ENCODE measurements at places on chromosomes 4 and X.

DNA sequence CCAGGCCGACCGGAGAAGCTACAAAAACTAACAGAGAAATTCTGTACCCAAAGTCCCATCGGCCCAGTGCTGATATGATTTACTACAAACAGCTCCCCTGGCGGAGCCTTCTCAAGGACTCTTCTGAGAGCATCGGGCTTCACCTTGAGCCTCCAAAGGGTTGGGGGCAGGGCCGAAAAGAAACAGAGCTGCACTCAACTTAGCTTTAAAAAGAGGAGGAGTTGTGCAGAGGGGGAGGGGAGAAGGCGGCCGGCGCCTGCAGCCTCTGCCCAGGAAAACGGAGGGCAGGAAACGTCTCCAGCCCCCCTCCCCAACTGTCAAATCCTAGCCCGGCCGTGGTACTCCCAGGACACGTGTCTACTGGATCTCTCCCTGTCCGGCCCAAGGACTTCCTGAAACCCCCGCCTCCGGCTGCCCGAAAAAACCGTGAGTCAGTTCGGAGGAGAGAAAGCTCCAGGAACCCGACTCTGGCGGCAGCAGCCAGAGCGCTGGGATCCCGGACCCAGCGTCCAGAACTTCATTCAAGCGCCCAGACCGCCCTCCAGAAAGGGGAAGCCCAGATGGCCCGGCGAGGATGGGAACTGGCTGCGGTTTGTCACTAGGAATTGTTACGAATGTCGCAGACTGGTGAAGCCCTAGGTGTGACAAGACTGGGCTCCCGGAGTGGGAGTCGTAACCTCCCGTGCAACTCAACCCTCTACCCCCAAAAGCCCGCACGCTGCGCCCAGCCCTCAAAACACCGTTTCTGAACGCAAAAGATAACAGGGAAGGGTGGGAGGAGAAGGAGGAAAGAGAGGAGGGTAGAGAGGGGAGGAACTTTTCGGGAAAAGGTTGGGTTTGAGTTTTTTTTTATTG is 973 bp downstream of the ADAMTS3 start:
- peak; percentile 79 for DNase-seq
- 0 out of 2 replicates have a peak, but pooled peaks cover 4% of the 10 kb centered on the region for H3K4me1 ChIP-seq
- H3K27me3 ChIP-seq = no peaks in the 10 kb centered on the region
- H3K4me3 ChIP-seq = peak overlapping the region; percentile 66
- no peaks in the 10 kb centered on the region for H3K36me3 ChIP-seq
- peak overlapping the region; percentile 40 for H3K27ac ChIP-seq

DNA sequence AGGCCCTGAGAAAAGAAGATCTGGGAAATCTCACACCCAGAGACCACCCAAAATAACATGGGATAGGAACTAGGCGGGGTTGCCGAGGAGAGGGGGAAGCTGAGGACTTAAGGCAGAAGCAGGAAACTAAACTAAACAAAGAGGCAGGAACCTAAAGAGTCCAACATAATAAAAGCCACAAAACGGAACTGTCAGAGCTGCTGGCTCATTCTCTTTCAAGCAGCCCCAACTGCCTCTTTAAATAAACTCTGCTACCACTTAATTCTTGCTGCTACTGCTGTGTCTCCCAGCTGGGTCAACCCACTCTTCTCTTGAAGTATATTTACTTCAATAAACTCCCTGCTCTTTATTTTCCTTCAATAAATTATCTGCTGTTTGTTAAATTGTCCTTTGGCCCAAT is 44.5 kb downstream of the MAGEB16 start:
- no peak overlapping the region for H3K27ac ChIP-seq
- DNase-seq = no peak
- no peak overlapping the region for H3K4me3 ChIP-seq
- no peaks in the 10 kb centered on the region for H3K27me3 ChIP-seq
- H3K4me1 ChIP-seq = no peaks in the 10 kb centered on the region
- H3K36me3 ChIP-seq = no peaks in the 10 kb centered on the region

DNA sequence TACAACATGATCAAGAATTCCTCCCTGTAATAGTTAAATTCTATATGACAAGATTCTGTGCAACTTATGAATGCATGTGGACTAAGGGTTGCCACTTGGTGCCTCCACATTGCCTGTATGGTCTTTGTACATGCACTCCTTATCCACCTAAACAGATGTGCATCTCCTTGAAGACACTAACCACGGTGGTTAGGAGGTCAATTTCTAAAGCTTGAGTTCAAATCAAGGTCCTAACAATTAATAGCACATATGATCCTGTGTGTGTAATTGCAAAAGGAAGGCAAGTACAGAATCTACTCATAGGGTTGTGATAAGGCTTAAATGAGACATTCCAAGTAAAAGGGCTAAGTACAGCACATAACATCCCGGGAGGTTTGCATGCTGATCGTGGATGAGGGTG is 1.5 kb upstream of the IL21 start:
- H3K36me3 ChIP-seq = no peaks in the 10 kb centered on the region
- no peak overlapping the region for H3K4me3 ChIP-seq
- DNase-seq = no peak
- H3K4me1 ChIP-seq = no peaks in the 10 kb centered on the region

- no peak overlapping the region for H3K4me3 ChIP-seq
- H3K36me3 ChIP-seq = no peaks in the 10 kb centered on the region
- no peak for DNase-seq
- no peaks in the 10 kb centered on the region for H3K4me1 ChIP-seq
- no peak overlapping the region for H3K27ac ChIP-seq
Measured at GRCh38 chrX:122091571-122091970, 1044.2 kb downstream of the GLUD2 start.

GRCh38 chr4:2825740-2826139 is 17.9 kb upstream of the ADD1 start:
- no peaks in the 10 kb centered on the region for H3K4me1 ChIP-seq
- H3K27me3 ChIP-seq = no peaks in the 10 kb centered on the region
- peaks cover 38% of the 10 kb centered on the region for H3K36me3 ChIP-seq
- no peak for DNase-seq

- H3K4me1 ChIP-seq = 0 out of 2 replicates have a peak, but pooled peaks cover 4% of the 10 kb centered on the region
- no peaks in the 10 kb centered on the region for H3K27me3 ChIP-seq
- peak overlapping the region; percentile 59 for H3K4me3 ChIP-seq
- no peaks in the 10 kb centered on the region for H3K36me3 ChIP-seq
Measured at GRCh38 chrX:76148753-76149152, 24.1 kb upstream of the PBDC1 start.

- H3K36me3 ChIP-seq = no peaks in the 10 kb centered on the region
- no peak overlapping the region for H3K27ac ChIP-seq
- H3K4me1 ChIP-seq = no peaks in the 10 kb centered on the region
- no peaks in the 10 kb centered on the region for H3K27me3 ChIP-seq
- peak; percentile 64 for DNase-seq
- no peak overlapping the region for H3K4me3 ChIP-seq
Measured at GRCh38 chr4:77600521-77601451, 4.8 kb upstream of the CXCL13 start.

- H3K36me3 ChIP-seq = no peaks in the 10 kb centered on the region
- no peaks in the 10 kb centered on the region for H3K27me3 ChIP-seq
- H3K27ac ChIP-seq = no peak overlapping the region
- H3K4me1 ChIP-seq = peaks cover 8% of the 10 kb centered on the region
- no peak for DNase-seq
Measured at GRCh38 chrX:108268434-108269080, 169.7 kb downstream of the COL4A6 start.

Measured in SJCRH30 (cell line).